ENCODE measurements at places on chromosomes 4 and X. TPM values are rescaled to one million over a fixed set of nuclear protein-coding genes. Genes with fewer than 3 reads are reported as not detected.
A peak's percentile ranks its signal among the peaks of the same experiment; 100 is the strongest.

- no peak overlapping the region for H3K4me3 ChIP-seq
- no peaks in the 10 kb centered on the region for H3K4me1 ChIP-seq
- H3K27ac ChIP-seq, result no peak overlapping the region
- no peak for DNase-seq
- H3K27me3 ChIP-seq, result no peaks in the 10 kb centered on the region
Measured at GRCh38 chrX:129833153-129833990, 10.3 kb downstream of the ZDHHC9 start.

- no peaks in the 10 kb centered on the region for H3K36me3 ChIP-seq
- H3K27me3 ChIP-seq, result no peaks in the 10 kb centered on the region
- H3K4me3 ChIP-seq, result no peak overlapping the region
- H3K4me1 ChIP-seq, result peaks cover 6% of the 10 kb centered on the region
Measured at GRCh38 chrX:18428006-18428405, 2.6 kb downstream of the CDKL5 start.

GRCh38 chrX:134679644-134680043 lies 21.4 kb upstream of the PLAC1 start:
- no peaks in the 10 kb centered on the region for H3K27me3 ChIP-seq
- no peaks in the 10 kb centered on the region for H3K36me3 ChIP-seq
- DNase-seq, result no peak
- H3K27ac ChIP-seq, result no peak overlapping the region

DNA sequence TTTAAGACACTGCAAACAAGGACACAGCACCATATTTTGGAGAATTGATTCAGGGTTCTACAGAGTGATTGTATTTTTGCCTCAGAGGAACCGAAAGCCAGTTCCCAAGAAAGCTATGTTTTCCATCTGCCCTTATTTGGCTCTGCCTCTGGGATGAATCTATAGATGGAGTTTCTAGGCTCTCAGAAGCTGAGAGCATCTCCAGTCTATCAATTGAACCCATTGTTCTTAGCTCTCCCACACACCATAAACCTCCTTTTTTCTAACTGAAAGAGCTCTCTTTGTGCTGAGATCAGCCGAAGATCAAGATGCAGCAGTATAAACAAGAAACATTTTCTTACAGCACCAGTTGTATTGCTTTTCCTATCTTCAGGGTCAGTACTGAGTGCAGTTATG lies 16.9 kb downstream of the PLP1 start:
- H3K4me3 ChIP-seq, result no peak overlapping the region
- H3K4me1 ChIP-seq, result no peaks in the 10 kb centered on the region
- no peak overlapping the region for H3K27ac ChIP-seq
- no peaks in the 10 kb centered on the region for H3K27me3 ChIP-seq
- no peak for DNase-seq

DNA sequence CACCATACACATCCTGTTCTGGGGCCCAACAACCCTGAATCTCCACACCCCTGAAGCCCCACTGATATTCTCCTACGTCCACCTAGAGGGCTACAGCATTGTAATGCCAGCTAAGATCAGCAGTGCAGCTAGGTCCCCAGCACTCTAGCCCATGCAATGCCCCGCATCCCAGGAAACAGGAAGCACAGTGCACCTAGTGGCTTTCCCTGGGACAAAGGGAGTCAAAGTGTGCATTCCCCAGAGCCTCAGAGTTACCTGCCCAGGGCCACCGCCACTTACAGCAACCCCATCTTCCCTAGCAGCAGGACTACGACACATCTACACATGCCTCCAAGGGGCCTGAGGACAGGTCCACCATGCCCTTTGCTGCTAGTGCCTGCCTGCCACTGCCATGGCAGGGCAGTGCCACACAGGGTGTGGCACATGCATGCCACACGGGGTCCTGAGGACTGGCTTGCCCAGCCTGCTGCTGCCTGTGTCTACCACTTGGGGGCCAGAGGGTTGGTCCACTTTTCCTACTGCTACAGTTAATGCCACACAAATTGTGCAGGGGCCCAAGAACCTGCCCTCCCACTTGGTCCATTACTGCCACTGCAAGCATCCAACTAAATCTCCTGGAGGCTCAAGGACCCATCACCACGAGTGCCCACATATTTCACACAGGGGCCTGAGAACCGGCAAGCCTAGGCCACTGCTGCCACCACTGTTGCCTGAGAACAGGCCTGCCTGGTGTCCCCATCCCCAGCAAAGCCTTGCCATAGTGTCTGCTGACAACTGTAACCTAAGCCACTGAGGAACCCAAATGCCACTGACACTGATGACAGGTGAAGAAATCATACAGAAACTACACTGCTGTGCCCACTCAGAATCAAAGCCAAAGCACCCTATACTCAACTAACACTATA lies 23.7 kb downstream of the TLR6 start:
- H3K27ac ChIP-seq, result no peak overlapping the region
- H3K27me3 ChIP-seq, result no peaks in the 10 kb centered on the region
- H3K4me3 ChIP-seq, result no peak overlapping the region
- no peaks in the 10 kb centered on the region for H3K36me3 ChIP-seq
- H3K4me1 ChIP-seq, result peaks cover under 1% of the 10 kb centered on the region

DNA sequence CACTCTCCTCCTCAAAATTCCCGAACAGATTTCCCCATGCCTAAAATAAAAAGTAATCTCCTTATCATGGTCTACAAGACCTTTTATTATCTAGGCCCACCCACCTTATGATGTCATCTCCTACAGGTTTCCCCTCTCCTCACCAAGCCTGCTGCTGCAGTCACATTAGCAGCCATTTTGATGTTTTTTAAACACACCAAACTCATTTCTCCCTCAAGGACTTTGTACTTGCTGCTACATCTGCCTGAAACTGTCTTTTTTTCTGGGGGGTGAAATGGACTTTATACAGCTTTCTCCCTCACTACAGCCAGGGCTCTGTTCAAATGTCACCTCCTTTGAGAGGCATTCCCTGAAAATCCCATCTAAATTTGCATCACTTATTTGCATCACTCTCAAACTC lies 90.2 kb upstream of the TAB3 start:
- H3K4me1 ChIP-seq, result no peaks in the 10 kb centered on the region
- no peaks in the 10 kb centered on the region for H3K36me3 ChIP-seq
- no peaks in the 10 kb centered on the region for H3K27me3 ChIP-seq
- no peak overlapping the region for H3K4me3 ChIP-seq
- no peak overlapping the region for H3K27ac ChIP-seq
- no peak for DNase-seq

DNA sequence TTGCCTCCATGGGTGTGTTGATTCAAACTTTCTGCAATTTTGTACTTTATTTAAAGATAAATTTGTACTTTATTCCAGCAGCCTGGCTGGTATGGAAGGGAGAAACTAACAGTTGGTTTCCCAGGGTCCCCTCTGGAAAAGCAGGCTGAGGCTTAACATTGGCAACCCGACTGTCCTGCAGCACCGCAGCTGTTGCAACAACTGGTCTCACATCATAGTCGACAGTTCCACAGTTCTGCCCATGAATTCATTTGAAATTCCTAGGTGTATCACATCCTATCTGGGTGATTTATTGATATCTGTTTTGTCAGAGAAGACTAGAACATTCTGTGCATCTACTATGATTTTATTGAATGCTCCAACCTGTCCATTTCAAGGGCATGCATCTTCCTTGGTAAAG lies 98.8 kb upstream of the GATB start:
- no peak for DNase-seq
- no peaks in the 10 kb centered on the region for H3K36me3 ChIP-seq
- H3K27ac ChIP-seq, result no peak overlapping the region
- H3K27me3 ChIP-seq, result no peaks in the 10 kb centered on the region
- H3K4me3 ChIP-seq, result no peak overlapping the region
- H3K4me1 ChIP-seq, result no peaks in the 10 kb centered on the region

DNA sequence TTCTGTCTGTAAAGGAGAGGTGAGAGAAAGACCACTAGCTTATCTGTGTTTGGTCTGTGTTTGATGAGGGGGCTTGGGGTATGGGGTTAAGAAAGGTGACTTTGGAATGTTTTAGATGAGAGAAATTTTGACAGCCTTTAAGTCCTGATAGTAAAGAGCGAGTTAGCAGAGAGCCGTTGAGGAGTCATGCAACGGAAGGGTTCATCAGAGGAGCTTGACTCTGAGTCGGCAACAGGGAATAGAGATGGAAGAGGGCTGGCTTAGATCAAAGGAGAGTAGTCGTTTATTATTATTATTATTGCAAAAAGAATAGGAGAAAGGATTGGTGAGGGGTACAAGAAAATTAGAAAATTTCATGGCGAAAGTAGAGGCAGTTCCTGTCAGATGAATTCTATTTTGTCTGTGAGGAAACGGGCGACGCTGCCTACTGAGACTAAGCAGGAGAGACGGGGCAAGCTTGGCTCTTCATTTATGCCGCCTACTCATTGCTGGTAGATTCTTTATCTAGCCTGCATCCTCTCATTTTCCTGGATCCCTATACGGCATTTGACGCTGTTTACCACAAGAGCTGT lies 473 bp upstream of the VAMP7 start:
- no peaks in the 10 kb centered on the region for H3K27me3 ChIP-seq
- H3K36me3 ChIP-seq, result no peaks in the 10 kb centered on the region
- H3K4me3 ChIP-seq, result peak overlapping the region; percentile 74
- H3K4me1 ChIP-seq, result peaks cover 16% of the 10 kb centered on the region

- H3K4me3 ChIP-seq, result no peak overlapping the region
- no peaks in the 10 kb centered on the region for H3K4me1 ChIP-seq
- H3K36me3 ChIP-seq, result no peaks in the 10 kb centered on the region
- DNase-seq, result no peak
- no peak overlapping the region for H3K27ac ChIP-seq
Measured at GRCh38 chr4:14392378-14392777, 609.9 kb upstream of the CPEB2 start.

GRCh38 chr4:89558147-89558546 lies 250.5 kb upstream of the GPRIN3 start:
- H3K4me3 ChIP-seq, result no peak overlapping the region
- H3K36me3 ChIP-seq, result no peaks in the 10 kb centered on the region
- no peak overlapping the region for H3K27ac ChIP-seq
- no peaks in the 10 kb centered on the region for H3K27me3 ChIP-seq
- no peak for DNase-seq
- no peaks in the 10 kb centered on the region for H3K4me1 ChIP-seq

- H3K4me3 ChIP-seq, result no peak overlapping the region
- no peaks in the 10 kb centered on the region for H3K4me1 ChIP-seq
- no peaks in the 10 kb centered on the region for H3K27me3 ChIP-seq
- DNase-seq, result no peak
- no peaks in the 10 kb centered on the region for H3K36me3 ChIP-seq
- H3K27ac ChIP-seq, result no peak overlapping the region
Measured at GRCh38 chr4:155450676-155451075, 73.9 kb upstream of the MAP9 start.

DNA sequence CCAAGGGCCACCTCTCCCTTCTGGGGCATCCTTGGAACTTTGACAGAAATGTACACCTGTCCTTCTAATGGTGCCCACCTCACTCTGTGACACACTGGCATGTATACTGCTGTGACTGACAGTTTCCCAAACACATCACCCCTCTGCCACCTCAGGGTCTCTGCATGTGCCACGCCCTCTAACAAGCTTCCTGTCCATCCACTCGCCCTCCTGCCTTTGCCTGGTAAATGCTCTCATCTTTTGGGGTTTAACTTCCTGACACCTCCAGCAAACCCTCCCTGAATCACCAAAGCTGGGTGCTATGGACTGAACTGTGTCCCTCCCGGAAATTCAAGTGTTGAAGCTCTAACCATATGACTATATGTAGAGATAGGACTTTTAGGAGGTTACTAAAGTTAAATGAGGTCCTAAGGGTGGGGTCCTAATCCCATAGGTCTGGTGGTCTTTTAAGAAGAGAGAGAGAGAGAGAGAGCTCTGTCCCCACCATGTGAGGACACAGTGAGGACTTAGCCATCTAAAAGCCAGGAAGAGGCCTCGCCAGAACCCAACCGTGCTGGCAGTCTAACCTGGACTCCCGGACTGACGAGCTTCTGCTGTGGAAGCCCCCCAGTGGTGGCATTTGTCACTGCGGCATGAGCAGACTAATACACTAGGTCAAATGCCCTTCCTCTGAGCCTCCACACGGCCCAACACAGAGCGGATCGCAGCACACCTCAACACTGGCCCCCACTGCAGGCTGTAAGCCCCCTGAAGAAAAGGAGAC lies 95.6 kb downstream of the AFAP1 start:
- peak; percentile 45 for DNase-seq
- H3K27me3 ChIP-seq, result no peaks in the 10 kb centered on the region
- no peak overlapping the region for H3K27ac ChIP-seq
- H3K36me3 ChIP-seq, result peaks cover 10% of the 10 kb centered on the region
- H3K4me1 ChIP-seq, result peaks cover 10% of the 10 kb centered on the region

DNA sequence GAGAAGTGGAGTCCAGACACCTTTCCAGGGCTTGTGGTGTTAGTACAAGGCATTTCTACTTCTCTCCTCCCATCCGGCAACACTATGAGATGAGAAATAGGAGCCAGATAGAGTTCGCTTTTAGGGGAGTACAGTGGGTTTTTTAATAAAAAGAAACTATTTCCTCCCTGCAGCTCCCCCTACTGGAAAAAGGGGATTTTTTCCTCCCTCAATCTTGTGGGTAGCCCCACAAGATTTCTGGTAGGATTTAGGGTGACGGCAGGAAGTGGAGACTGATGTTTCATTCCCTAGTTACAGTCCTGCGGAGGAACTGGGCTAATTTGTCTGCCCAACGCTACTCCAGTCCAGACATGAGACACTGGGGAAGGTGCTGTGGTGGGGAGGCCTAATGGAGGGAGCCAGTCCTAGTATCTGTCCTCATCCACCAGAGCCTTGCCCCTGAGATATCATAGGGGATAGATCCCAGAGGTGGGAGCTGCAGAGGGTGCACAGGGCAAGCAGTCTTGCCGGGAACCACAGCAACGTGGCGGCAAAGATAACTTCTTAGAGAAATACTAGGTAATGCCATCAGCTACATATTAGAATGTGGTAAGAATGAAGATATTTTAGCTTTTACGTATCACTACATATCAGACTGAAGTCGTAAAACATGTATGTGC lies 45.5 kb upstream of the PRKG2 start:
- no peak overlapping the region for H3K27ac ChIP-seq
- H3K27me3 ChIP-seq, result no peaks in the 10 kb centered on the region
- DNase-seq, result no peak

DNA sequence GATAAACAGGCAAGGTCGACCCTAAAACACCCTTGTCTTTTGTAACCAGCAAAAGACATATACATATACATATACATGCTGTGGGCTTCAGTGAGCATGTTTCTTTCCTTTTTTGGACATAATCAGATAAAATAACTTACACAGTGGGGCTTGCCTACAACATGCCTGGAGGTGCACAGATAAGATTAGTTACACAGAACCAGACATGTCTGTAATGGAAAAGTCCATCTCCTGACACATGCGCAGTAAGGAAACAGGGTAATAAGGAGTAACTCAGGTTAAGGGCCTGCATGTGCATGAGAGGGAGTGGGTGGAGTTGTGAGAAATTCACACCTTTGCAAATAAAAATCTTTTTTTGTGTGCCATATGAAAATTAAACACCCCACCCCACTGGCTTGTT lies 3.4 kb downstream of the UGT2A1 start:
- no peak for DNase-seq
- H3K27ac ChIP-seq, result no peak overlapping the region
- no peak overlapping the region for H3K4me3 ChIP-seq

Gene MAGEB10
- not detected for total RNA-seq

Gene DNAAF6
- not detected for total RNA-seq

Gene TECRL
- total RNA-seq, result not detected

Gene ZNF711
- 0.11 TPM for total RNA-seq

Gene GUCY1A1
- not detected for total RNA-seq

Gene CXCL11
- total RNA-seq, result not detected

Gene FGFBP2
- 3.5 TPM for total RNA-seq

Gene KLB
- total RNA-seq, result not detected

Gene TSR2
- 56.4 TPM for total RNA-seq

Gene GABRQ
- total RNA-seq, result not detected

Gene SNCA
- 0.42 TPM for total RNA-seq
